Osteocyte (in vitro differentiated cells): ENCODE measurements at places on chromosomes 3 and 15. TPM values are rescaled to one million over a fixed set of nuclear protein-coding genes. Genes with fewer than 3 reads are reported as not detected.

ZNF385D gene
- total RNA-seq: 0.43 and 0.71 TPM in 2 replicates

- DNase-seq: no peak
- no peaks in the 10 kb centered on the region for H3K4me1 ChIP-seq
- peaks cover 19% of the 10 kb centered on the region for H3K27me3 ChIP-seq
- H3K36me3 ChIP-seq: no peaks in the 10 kb centered on the region
- H3K4me3 ChIP-seq: no peak overlapping the region
Observed at GRCh38 chr15:41597787-41598186, 38.8 kb downstream of the TYRO3 start.

TICRR gene
- total RNA-seq: 2.1 and 2.3 TPM in 2 replicates

DPPA4 gene
- total RNA-seq: 0.75 and 1.8 TPM in 2 replicates

DNA sequence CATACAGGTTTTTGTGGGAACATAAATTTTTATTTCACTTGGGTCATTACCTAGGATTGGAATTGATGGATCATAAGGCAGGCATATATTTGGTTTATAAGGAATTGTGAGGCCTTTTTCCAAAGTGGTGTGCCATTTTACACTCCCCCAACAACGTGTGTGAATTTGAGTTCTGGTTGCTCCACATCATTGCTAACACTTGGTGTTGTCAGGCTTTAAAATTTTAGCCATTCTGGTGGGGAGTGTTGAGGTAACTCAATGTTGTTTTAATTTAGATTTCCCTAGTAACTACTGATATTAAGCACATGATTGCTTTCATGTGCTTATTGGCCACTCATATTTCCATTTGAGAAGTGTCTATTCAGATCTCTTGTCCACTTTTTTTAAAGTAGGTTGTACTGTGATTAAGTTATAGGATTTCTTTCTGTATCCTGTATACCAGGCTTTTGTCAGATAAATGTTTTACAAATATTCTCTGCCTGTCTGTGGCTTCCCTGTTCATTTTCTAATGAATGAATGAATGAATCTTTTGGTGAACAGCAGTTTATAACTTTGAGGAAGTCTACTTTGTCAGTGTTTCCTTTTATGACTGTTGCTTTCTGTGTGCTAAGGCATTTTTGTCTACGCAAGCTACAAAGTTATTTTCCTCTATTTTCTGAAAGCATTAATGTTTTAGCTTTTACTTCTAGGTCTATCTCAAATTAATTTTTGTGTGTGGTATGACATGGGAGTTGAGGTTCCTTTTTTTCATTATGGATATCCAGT lies 17.9 kb upstream of the NR2C2 start:
- no peak overlapping the region for H3K4me3 ChIP-seq
- no peaks in the 10 kb centered on the region for H3K4me1 ChIP-seq
- H3K27ac ChIP-seq: no peak overlapping the region
- no peaks in the 10 kb centered on the region for H3K27me3 ChIP-seq
- no peaks in the 10 kb centered on the region for H3K36me3 ChIP-seq
